IMR-90 (cell line): ENCODE measurements at places on chromosomes 4 and X.

- peak; percentile 61 for DNase-seq
Measured at GRCh38 chrX:53125506-53125905, 31.6 kb downstream of the KANTR start.

- DNase-seq = peak; percentile 85
Measured at GRCh38 chr4:114180481-114180880, 201.0 kb upstream of the ARSJ start.

DNA sequence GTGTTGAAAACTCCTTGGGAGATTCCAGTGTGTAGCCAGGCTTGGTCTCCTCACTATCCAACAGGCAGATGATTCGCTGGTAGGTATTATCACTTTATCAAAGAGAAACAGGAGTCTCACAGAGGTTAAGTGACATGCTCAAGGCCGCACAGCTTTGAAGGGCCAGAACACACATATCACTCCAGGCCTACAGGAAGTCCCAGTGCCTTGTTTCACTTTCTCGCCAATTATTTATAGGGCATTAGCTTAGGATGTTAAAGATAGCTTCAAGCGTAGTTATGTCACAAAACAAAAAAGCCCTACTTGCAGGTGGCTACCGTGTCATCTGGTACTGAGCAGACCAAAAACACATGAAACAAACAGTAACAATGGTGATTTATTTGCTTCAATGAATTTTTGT is 13.2 kb downstream of the ATP8A1 start:
- DNase-seq = no peak

DNA sequence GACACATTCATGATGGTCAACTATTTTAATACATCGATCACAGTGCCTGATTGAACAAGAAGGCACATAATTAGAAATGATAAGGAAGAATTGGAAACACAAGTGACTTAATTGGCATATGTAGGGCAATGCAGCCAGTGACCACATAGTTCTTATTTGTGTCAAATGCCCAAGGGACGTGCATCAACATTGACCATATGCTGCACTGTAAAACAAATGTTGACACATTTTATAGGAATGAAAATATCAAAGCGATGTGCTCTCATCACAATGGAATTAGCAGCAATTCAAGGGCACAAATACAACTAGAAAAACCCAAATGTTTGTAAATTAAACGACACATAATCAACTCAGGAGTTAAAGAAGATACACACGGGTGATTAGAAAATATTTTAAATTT is 948.3 kb upstream of the PRKX start:
- DNase-seq = no peak

GRCh38 chr4:36140421-36140820 is 103.9 kb downstream of the ARAP2 start:
- DNase-seq = no peak

DNA sequence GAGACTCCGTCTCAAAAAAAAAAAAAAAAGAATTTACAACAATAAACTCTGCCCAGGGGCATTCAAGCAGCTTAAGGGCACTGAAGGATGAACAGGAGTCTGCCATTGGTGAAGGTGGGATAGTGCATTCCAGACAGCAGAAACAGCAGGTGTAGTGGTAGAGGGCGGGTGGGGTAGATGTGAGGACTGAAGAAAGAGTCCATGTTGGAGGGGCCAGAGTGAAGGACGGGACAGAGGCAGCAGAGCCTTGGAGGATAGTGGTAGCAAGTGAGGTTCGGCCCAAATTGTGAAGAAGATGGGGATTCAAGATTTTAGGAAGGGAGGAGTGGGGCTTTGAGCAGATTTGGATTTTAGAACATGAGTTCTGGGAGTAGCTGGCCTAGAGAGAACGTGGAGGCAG is 75.7 kb downstream of the MED28 start:
- no peak for DNase-seq

GRCh38 chrX:68915778-68916177 is 87.0 kb downstream of the EFNB1 start:
- DNase-seq = no peak

- peak; percentile 26 for DNase-seq
Measured at GRCh38 chr4:80465238-80465637, 129.7 kb downstream of the CFAP299 start.

DNA sequence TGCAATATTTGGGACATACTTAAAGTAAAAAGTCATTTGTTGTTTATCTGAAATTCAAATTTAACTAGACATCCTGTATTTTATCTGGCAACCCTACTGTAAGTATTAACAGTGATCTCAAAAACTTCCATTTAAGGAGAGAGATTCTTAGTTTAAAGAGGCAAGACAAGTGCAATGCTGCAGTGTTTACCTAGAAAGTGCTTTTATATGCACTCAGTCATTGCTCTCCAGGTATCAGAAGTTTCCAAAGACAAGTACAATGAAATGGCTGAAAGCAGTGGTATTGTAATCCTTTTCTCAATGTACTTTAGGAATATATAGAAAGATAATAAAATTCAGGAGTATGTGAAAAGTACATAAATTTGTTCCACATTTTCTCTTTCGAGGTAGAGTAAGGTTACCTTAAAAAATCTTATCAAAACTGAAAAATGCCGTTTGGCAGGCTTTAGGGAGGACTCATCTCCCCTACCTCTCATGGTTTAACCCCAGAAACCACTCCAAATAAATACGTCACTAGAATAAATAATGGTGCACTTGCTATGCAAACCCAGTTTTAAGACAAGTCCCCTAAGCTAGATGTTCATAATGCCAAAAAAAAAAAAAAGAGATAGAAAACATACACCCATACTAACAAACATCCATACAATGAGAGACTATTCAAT is 45.7 kb downstream of the ELF2 start:
- no peak for DNase-seq

- no peak for DNase-seq
Measured at GRCh38 chrX:71085900-71086299, 9.8 kb upstream of the FOXO4 start.

DNA sequence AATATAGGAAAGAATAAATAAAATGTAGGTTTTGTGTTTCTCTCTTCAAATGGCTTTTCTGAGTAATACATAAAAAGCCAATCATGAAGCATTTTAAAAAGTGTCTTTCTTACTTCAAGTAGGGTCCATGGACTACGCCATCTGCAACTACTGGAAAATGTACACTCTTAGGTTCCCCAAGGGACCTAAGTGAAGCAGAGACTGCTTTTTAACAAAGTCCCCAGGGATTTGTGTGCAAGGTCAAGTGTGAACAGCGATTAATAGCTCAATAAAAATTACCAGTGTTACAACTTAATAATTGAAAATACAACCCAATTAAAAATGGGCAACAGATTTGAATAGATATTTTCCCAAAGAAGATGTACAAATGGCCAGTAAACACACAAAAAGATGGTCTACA is 84.9 kb downstream of the ARHGAP6 start:
- DNase-seq = no peak

GRCh38 chr4:153154007-153154975 is 50.0 kb upstream of the TRIM2 start:
- DNase-seq = peak; percentile 68

DNA sequence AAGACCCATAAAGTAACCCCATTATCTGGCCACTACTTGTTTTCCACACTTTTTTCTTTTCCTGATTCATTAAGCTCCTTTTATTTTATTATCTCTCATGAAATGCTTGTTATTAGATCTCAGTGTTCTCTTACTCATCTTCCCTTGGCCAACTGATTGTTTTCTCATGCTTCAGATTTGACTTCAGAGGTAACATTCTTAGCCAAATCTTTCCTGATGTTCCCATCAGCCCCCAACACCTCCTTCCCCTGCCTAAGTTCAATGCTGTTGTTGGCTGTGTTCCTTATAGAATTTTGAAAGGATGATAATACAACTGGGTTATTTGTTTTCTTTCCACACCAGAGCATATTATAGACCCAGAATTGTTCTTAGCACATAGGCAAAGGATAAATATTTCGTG is 75.6 kb downstream of the BMPR1B start:
- DNase-seq = peak; percentile 11

- DNase-seq = no peak
Measured at GRCh38 chr4:76539979-76540378, 105.0 kb downstream of the SHROOM3 start.

GRCh38 chrX:105870445-105870844 is 48.1 kb downstream of the NRK start:
- DNase-seq = no peak

DNA sequence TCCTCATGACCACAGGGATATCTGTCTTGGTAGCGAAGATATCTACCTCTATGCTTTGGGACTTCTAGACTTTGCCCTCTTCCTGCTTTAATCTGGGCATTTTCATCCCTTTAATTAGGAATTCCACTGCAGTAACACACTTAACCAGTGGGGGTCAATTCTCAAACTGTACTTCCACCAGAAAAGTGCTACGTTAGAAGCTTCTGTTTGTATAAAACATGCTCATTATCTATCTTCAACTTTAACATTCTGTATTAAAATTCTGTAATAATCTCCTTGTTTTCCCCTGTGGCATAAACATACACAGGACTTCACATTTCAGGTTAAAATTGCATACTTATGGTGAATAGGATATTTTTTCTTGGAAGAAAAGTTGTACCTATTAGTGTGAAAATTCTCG is 105.6 kb downstream of the AMMECR1 start:
- peak; percentile 10 for DNase-seq

- no peak for DNase-seq
Measured at GRCh38 chrX:70092247-70092646, 30.0 kb downstream of the OTUD6A start.

DNA sequence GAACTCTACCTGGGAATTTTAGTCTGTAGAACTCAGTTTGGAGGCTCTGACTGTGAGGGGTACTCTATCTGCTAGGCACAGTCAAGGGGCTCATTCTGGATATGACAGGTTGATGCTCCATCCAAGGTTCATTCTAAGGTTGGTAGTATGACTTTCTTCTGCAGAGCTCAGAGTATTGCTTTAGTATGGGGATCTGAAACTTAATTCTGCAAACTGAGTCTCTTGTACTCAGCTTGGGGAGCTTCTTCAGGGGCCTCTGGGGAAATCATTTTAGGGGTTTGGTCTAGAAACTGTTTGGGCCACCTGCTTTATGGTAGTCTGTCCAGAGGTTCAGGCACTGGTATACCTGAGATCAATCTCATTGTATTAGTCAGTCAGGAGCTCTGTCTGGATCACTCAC is 9.7 kb upstream of the TSR2 start:
- no peak for DNase-seq

DNA sequence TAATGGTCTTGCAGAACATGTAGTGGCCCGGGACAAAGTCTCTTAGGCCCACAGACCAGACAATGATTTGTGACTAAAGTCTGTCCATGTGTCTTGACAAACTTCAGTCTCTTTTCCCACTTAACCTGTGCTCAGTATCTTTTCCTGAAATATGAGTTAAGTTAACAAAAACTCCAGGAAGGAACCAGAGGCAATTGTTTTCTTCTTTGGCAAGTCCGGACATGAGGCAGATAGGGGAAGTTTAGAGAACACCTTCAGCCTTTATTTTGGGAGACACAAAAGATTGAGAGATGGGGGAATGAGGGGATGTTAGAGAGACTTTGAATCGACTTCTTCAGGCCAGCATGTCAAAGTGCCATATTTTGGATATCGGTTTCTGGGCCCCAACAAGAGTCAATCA is 80.2 kb upstream of the FRMPD4 start:
- DNase-seq = no peak

GRCh38 chr4:74640111-74640903 is 154.0 kb downstream of the BTC start:
- peak; percentile 92 for DNase-seq

DNA sequence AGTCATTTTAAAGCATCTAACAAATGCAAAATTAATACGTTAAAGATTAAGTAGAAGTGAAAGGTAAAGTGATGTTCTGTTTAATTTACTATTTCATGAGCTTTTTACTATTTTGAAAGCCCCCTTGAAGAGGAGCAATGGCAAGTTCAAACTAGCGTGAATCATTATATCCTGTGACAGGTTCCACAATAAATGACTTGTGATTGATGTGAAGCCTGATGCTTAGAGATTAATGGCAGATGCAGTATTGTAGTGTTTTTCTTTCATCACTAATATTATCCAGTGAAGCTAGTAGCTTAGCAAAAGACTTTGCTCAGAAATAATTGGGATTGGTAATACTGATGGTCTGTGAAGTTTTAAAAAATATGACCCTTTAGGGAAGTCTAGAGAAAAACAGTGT is 57.3 kb downstream of the STOX2 start:
- no peak for DNase-seq

DNA sequence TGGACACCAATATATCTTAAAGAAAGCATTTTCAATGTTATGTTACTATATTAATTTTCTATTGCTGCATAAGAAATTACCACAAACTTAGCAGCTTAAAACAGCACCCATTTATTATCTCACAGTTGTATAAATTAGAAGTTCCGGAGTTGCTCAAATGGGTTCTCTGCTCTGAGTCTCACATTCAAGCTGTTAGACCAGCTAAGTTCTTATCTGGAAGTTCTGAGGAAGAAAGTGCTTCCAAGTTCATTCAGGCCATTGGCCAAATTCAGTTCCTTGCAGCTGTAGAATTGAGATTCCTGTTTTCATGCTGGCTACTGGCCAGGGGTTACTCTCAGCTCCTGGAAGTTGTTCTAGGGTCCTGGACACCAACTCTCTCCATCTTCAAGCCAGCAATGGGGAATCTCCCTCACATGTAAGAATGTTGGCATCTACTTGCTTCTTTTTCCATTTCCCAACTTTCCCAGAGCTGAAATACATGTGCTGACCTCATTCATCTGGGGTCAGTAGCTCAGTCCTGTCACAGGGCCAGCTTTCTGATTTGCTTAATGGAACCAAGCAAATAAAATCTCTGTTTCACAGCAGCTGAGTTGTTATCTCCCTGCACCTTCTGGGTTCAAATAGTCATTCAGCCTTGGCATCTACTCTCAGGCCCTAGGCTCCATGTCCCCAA is 99.6 kb upstream of the INTU start:
- peak; percentile 17 for DNase-seq
